Colonic mucosa (tissue), 4 donors: ENCODE measurements at places on chromosomes 11 and 22. TPM values are rescaled to one million over a fixed set of nuclear protein-coding genes. Genes with fewer than 3 reads are reported as not detected.
A peak's percentile ranks its signal among the peaks of the same experiment; 100 is the strongest.

GRCh38 chr11:104657083-104657482 lies 241.2 kb downstream of the CASP12 start:
- no peak for DNase-seq

- no peak for DNase-seq
Observed at GRCh38 chr11:96147906-96148486, 195.0 kb downstream of the MAML2 start.

The KRTAP5-11 gene
- total RNA-seq = not detected

DNA sequence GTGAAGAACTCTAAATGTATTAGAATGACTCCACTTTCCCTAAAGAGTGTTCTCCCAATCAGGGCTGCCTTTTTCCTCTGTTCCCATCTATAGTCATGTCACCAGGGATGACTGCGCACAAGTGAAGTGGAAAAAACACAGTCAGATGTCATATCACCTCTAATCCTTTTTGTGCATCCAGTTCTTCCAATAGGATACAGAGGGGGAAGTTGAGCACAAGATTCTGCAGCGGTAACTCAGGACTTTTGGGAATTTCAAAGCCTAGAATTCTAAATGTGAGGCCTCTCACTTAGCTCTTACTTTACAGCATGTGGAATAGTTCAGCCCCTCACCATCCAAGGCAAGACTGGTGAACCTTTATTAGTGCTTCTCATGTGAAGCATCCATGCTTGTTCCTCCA lies 602.6 kb downstream of the NTM start:
- DNase-seq = no peak

The SPON1 gene
- 91.4 TPM for total RNA-seq

The LRFN4 gene
- total RNA-seq = 20.7 TPM

The KCNJ11 gene
- total RNA-seq = 1.4 TPM

The RIMBP3C gene
- total RNA-seq = 0.07 TPM

The NXPE1 gene
- 217 TPM for total RNA-seq

DNA sequence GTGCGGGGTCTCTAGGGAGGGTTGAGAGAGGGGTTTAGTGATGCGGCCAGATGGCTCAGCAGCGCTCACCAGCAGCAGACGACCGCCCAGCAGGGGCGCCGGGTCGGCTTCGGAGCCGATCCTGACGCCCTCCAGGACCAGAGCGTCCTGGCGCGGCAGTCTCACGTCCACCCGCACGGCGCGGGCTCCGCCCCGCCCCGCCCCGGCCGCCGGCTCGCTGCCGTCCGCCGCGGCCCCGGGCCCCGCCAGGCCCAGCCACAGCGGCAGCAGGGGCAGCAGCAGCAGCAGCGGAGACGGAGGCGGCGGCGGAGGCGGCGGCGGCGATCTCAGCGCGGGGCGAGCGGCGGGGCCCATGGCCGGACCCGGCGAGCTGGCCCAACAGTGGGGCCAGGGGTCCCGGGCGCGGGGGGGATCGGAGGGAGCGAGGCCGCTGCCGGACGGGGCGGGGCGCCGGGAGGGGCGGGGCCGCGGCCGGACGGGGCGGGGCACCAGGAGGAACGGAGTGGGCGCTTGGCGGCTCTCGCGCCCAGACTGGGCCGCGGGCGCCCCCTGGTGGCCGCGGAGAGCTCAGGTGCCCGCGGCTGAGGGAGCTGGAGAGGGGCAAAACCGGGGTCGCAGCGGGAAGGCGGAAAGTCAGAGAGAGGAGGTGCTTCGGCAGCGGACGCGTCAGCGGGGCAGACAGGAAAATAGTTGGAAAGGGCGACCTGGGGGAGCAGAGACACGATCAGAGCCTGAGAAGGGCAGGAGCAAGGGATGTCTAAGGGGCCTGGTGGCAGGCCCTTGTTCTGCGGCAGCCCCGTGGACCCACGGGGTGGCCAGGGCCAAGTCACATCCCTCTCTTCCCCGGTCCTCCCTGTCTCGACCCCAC lies at the start of gene RNF215:
Gene RNF215, minus strand, starts transcription at position 452 of the 868 bp plus-strand sequence. Its CDS starts 98 bp downstream, at position 354.
- DNase-seq = peak; percentile 85

The SLC22A6 gene
- total RNA-seq = not detected

- no peak for DNase-seq
Observed at GRCh38 chr11:92794783-92795182, 174.7 kb upstream of the MTNR1B start.

- no peak for DNase-seq
Observed at GRCh38 chr11:17550450-17551346, 3.6 kb downstream of the OTOG start.

The MMP12 gene
- 2.3 TPM for total RNA-seq

DNA sequence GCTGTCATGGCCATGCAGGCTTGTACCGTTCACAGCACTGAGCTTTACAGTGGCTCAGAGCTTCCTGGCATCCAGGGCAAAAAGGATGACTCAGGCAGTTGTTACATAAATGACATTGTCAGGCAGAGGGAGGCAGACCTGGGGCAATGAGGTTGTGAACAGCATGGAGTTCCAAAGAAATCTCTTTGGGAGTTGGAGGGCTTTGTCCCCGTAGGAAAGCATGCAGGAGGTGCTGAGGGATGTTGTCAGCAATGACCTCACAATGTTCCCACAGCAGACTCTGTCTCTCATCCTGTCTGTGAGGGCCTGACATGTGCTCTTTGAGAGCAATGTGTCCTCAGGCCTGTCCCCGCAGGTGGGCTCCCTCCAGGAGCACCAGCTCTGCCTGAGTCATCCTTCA lies 25.9 kb upstream of the PDE2A start:
- DNase-seq = no peak

The CDC42EP2 gene
- total RNA-seq = 28.3 TPM

The MRPL21 gene
- 59.8 TPM for total RNA-seq
